M059J (cell line): ENCODE measurements at places on chromosomes 16 and 17. TPM values are rescaled to one million over a fixed set of nuclear protein-coding genes. Genes with fewer than 3 reads are reported as not detected.

Gene GP2
- total RNA-seq: not detected in 2 replicates

Gene NUPR1
- total RNA-seq: 1.1 and 3.5 TPM in 2 replicates

DNA sequence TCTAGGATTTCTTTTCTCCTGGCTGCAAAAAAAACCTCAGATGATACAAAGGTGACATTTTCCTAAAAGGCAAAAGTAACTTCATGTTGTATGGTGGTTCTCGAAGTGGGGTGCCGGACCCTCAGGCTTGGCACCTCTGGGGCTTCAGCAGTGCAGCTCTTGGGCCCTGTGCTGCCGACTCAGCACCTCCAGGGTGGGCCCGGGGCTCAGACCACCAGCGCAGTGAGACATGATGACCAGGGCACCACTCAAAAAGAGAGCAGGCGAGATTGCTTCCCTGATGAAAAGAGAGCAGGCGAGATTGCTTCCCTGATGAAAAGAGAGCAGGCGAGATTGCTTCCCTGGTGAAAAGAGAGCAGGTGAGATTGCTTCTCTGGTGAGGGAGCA, 98.7 kb upstream of the ZNF750 start:
- no peak for DNase-seq

DNA sequence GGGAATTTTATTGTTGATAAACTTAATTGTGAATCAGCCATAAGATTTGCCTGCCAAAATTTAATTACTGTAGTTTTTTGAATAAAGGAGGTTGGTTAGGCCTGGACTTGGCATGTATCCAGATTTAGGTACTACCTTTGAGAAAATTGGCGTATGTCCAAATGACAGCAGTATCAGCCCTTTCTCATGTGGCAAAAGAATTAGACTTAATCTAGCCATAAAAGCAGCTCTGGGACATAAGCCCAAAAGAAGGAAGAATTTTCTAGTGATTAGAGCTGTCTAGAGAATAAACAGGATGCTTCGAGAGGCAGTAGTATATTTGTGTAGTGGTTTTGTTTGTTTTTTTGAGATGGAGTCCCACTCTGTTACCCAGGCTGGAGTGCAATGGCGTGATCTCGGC, 27.7 kb downstream of the PPM1E start:
- peak; percentile 28 for DNase-seq

Gene CCNF
- 34.3 and 53.2 TPM in 2 replicates for total RNA-seq

GRCh38 chr17:16052486-16052885, 52.9 kb downstream of the TTC19 start:
- DNase-seq: no peak

DNA sequence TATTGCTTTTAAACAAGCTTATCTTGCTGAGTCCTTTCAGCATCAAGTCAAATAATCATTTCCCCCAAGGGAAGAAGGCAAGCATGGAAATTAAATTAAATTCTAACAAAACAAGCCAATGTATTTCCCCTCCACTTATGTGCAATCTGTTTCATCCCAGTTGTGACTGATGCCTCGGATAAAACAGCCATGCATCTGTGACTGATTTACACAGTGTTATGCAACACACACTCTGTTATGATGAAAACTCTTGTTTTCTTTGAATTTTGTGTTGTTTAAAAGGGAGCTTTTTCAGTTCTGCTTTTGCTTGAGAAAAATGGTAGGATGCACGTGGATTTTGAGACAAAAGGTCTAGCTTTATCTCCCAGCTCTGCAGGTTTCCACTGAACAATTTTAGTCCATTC, 32.6 kb downstream of the TMEM100 start:
- no peak for DNase-seq

- no peak for DNase-seq
These were observed 54.3 kb upstream of the CNTNAP4 start for GRCh38 chr16:76222853-76223252.

Gene KCNG4
- not detected in 2 replicates for total RNA-seq

GRCh38 chr17:40980596-40980995, 3.5 kb downstream of the KRT40 start:
- DNase-seq: no peak

GRCh38 chr17:61627658-61628057, 36.6 kb upstream of the NACA2 start:
- DNase-seq: no peak
